ENCODE measurements at places on chromosomes 11 and 22.

- no peak for DNase-seq
These were observed 192.6 kb upstream of the NECTIN1 start for GRCh38 chr11:119921571-119921970.

- DNase-seq: no peak
These were observed 1.3 kb upstream of the GDPD4 start for GRCh38 chr11:77302752-77303151.

DNA sequence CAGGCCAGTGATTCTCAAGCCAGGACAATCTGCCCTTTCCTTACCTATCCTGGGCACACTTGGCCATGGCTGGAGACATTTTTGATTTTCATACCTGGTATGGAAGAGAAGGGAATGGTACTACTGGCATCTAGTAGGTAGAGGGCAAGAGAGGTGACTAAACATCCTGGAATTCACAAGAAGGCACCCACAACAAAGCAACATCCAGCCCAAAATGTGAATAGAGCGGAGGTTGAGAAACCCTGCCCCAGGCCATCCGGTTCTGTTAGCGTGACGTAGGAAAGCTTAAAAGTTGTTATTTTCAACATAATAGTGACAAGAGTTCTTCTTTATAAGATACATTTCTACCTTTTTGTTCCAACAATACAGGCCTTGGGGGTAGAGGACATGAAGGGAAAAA lies 114.9 kb upstream of the ALX4 start:
- DNase-seq: no peak

- peak; percentile 72 for DNase-seq
These were observed 16.6 kb downstream of the OR8A1 start for GRCh38 chr11:124586238-124586860.

GRCh38 chr11:102280245-102280833 lies 36.9 kb upstream of the BIRC3 start:
- no peak for DNase-seq

GRCh38 chr11:66367561-66368312 lies 3.8 kb downstream of the SLC29A2 start:
- DNase-seq: no peak

GRCh38 chr11:114309517-114309916 lies 13.3 kb downstream of the NNMT start:
- no peak for DNase-seq

DNA sequence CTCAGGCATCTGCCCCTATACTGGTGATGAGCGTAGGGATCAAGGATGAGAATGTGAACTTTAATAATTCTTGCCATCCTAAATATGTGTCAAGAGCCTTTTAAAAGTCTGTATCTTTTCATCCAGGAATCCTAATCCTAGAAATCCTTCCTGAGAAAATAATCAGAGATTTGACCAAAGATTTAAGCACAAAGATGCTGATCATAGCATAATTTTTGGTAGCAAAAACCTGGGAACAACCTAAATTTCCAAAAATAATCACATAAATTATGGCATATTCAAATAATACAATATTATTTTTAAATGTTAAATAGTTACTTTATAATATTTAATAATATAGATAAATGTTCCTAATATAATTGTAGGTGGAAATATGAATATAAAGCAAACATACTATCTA lies 76.1 kb downstream of the SERGEF start:
- DNase-seq: no peak

- DNase-seq: peak; percentile 36
These were observed 21.6 kb downstream of the SVIP start for GRCh38 chr11:22807855-22808570.

DNA sequence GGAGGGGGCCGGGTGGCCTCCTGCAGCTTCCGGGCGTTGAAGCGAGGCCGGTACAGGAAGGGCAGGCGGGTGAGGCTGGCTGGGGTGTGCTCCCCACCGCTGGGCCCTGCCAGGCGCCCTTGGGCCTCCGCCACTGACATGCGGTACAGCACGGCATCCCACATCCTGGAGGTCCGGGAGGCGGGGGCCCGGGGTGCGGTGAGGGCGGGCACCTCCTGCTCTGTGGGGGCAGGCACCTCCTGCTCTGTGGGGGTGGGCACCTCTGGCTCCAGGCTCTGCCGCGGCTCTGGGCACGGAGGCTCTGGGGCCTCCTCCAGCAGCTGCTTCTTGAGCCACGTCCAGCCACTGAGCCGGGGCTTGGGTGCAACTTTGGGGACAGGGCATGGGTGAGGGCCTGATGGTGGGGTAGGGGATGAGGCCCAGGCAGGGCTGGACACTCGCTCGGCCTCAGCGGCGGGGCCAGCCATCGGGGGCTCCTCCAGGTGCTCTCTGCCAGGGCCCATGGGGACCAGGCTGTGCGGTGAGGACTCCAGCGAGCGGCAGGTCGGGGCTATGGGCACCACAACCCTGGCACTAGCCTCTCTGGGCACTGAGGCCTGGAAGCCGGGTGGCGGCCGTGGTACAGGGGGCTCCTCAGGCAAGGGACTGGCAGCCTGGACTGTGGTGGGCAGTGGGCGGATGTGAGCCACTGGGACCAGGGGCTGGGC lies 2.3 kb downstream of the PRR33 start:
- no peak for DNase-seq

Data from NAMALWA (cell line).